DMS 273 treated with DMSO at 0.1 percent for 48 hours (cell line): ENCODE measurements at places on chromosomes 7 and 10.

- DNase-seq: peak; percentile 56
Observed at GRCh38 chr7:143405173-143406001, 3.3 kb downstream of the EPHA1 start.

- DNase-seq: no peak
Observed at GRCh38 chr10:6516281-6516928, 63.7 kb downstream of the PRKCQ start.

- DNase-seq: no peak
Observed at GRCh38 chr10:124401633-124402032, 17.1 kb downstream of the OAT start.

DNA sequence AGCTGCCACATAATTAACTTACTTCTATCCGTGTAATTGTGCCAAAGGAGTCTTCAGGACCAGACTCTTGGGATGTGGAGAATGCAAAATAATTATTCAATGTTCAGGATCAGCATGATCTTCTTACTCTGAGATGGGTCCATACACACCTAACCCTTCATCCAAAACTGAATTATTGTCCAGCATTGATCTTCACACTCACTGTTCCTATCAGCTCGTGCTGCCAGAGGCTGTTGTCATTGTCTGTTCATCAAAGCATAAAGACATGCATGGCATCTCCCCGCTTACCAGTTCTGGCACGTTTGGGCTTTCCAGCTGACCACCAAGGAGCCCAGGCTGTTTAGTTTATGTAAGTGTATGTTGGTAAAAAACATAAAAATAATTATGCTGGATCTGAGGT is 1090.7 kb downstream of the DNAJB9 start:
- no peak for DNase-seq

- no peak for DNase-seq
Observed at GRCh38 chr7:50356945-50357268, 52.4 kb downstream of the IKZF1 start.

- no peak for DNase-seq
Observed at GRCh38 chr10:614790-615582, 74.5 kb downstream of the DIP2C start.

DNA sequence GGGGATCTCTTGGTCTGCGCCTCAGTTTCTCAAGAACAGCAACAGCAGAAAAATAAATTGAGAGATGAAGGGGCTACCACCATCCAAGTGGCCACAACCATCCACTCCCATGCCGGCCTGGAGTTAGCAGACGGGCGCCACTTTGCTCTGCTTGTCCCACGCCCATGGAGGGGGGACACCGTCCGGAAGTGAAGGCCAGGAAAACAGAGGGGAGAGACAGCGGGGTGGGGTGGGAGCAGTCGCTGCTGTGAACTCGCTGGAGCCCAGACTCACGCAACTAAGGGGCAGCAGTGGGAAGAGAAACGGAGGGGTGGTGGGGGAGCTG is 135.4 kb downstream of the KIF20B start:
- no peak for DNase-seq

GRCh38 chr10:104077247-104077646 is 8.4 kb downstream of the COL17A1 start:
- no peak for DNase-seq

DNA sequence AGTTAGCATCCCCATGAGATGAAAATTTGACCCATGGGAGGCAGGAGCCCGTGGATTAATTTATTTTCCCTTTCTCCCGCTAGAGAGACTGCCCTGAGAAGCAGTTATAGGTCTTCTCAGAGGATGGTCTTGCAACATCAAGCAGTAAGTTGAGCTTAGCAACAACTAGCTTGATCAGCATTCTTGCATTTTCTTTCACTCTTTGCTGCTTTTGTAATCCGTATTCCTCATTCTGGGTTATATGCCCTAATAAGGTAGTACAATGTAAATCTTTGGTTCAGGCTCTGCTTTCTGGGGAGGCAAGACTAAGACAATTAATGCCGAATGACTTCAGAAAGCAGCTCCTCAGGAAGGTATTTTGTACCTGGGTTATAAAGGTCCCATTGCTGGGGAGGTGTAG is 146.8 kb downstream of the FZD1 start:
- DNase-seq: no peak

GRCh38 chr10:47058961-47059391 is 147.7 kb downstream of the PTPN20 start:
- DNase-seq: no peak

DNA sequence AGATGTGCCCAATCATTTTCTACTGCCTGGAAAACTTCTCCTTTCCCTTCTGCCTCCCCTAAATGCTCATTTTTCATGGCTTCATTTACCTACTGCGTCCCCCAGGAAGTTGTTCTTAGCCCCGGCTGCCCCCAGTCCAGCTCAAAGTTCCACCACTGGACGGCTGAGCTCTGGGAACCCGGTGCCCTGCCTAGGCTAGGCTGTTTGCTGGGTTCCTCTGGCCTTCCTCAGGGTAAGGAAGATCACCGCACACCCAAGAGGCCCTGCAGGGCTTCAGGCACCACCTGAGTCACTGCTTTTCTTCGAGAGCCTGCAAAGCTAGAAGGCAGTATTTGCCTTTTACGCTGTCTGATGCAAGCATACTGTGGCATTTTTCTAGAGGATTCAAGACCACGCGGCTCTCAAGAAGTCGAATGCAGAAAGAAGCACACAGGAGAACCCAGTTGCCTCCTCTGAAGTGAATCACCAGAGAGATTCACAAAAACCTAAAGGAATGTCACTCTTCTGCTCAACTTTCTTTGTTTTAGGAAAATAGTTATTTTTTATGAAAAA is 46.7 kb upstream of the ZMIZ1 start:
- DNase-seq: no peak

DNA sequence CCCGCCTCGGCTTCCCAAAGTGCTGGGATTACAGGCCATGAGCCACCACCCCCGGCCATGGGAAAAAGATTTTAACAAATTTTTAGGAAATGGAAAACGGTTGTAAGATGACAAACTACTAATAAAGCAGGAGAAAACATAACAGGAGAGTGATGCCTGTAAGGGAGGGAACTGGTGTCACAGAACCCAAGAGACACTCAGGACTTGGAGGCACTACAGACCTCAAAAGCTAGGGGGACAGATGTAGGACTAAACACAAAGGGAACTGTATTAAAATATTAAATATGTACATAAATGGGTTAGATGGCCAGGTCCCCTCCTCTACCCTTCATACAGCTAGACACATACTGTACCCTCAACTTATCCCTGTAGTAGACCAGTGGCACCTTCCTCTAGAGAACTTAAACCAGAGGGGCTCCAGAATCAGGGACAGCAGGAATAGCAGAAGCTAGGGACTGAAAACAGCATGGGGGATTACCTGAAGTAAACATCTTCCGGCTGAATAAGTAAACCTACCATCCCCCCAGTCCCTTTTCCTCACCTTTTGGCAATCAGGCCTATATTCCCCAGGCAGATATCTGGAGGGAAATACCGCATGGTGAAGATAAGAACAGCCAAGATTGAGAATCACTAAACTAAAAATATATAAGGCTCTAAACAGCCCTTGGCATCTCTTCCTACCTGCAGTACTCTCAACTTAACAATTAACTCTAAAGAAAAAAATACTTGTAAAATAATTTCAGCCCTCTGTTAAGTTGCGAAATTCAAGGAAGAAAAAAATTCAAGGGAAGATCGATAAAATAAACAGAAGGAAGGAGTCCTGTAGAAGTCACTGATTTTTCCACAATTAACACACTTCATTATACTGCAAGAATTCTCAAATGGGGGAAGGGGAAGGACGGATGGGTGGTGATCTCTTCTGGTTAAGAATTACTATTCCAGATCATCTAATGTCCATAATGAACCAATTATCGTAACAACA is 15.5 kb downstream of the TM9SF3 start:
- DNase-seq: no peak

- DNase-seq: no peak
Observed at GRCh38 chr7:94274828-94275227, 119.9 kb upstream of the COL1A2 start.

- DNase-seq: no peak
Observed at GRCh38 chr7:93119191-93119905, 1.6 kb upstream of the SAMD9 start.

DNA sequence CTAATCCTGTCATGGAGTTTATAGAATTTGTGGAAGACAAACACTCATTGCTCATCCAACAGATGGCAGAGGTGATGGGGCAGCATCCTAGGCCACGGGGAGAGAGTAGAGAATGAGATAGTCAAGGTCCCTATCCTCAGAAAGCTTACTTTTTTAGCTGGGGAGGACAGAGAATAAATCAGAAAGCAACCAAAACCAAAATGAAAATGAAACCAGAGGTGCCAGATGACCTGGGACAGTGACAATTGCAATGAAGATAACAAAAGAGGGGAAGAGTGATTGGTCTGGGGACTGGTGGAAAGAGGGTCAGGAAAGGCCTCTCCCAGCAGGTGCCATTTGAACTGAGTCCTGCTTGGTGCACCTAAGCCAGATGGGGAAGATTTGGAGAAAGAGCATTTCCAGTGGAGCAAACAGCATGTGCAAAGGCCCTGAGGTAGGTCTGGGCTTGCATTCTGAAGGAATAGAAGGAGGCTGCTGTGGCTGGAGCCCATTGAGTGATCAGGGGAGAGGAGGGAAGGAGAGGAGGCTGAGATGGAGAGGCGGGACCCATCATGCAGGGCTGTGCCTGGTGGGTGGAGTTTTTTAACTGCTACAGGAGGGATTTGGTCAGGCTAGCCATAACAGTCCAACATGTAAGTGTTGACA is 164.1 kb downstream of the RPS24 start:
- no peak for DNase-seq

DNA sequence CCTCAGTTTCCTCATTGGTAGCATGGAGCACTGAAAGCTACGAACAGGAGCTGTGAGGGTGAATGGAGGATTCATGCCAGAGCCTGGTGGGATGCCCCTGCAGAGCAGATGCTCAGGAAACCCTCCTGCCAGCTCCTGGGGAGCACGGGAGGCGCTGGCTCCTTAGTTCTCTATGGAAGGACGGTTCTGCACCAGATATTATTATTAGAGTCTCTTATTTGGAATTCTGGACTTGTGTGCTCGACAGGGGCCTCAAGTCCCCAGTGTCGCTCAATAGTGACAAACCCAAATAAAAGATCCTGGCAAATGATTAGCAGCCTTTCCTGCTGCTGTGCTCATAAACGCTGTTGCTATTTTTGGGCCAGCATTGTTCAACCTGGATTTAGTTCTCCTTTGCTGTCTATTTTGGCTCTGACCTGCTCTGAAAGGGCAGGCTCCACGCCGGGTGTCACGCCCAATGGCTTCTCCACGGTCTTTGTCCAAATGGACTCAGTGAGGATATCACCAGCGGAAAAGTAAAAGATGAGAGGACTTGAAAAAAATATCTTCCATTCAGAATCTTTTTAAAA is 23.0 kb upstream of the KLF6 start:
- DNase-seq: no peak

- no peak for DNase-seq
Observed at GRCh38 chr7:88361357-88361756, 54.7 kb upstream of the STEAP4 start.

DNA sequence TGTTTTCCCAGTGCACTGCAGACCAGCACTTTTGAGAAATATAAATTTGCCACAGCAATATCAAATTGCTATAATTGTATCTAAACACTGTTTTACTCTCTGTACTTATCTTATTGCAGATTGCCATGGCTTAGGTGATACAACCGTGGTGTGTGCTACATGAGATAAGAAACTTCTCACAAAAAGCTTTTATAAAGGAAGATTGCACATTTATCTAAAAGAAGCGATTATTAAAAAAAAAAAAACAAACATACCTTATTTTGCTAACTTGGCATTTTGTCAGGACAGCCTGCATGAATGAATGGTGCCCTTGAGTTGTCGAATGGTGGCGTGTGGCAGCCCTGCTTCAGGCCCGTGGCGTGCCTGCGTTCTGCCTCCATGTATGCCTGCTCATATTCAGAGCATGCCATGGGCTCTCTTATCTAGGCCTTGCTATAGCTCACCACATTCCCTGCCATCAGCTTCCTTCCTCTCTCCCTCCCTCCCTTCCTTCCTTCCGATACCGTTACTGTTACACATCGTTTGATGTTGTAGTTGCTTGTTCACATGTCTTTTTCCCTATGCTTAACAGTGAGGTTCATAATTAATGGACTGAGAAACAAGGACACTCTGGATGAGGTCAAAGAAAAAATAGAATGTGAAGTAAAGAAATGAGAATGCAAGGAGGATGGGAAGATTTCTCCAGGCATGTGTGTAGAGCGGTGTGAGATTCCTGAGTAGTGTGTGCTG is 34.9 kb downstream of the PRKAR2B start:
- DNase-seq: no peak

GRCh38 chr7:74138945-74139843 is 35.0 kb upstream of the EIF4H start:
- no peak for DNase-seq

- DNase-seq: no peak
Observed at GRCh38 chr10:29828440-29828894, 193.7 kb upstream of the SVIL start.

GRCh38 chr7:116277070-116277469 is 66.7 kb downstream of the TES start:
- DNase-seq: no peak

GRCh38 chr10:104666106-104666505 is 25.0 kb downstream of the SORCS3 start:
- DNase-seq: no peak

DNA sequence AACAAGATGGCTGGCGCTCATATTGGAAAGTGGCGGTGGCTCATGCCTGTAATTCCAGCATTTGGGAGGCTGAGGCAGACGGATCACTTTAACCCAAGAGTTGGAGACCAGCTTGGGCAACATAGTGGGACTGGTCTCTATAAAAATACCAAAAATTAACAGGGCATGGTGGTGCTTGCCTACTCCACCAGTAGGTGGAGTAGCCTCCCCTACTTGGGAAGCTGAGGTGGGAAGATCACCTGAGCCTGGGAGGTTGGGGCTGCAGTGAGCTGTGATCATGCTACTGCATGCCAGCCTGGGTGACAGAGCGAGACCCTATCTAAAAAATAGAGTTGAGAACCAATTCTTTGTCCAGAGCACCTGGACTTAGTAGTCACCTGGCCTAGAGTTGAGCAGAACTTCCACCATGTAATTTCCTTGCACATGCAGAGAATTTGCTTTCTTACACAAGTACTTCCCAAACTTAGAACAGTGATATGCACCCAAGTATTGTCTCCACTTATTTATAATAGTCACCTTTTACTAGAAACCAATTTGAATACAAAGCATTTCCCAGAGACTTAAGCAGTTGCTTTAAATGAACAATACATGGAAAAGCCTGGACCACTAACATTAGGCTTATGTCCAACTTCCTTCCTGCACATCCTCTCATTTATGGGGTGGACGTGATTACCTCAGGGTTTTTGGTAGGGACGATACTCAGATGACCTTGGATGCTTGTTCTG is 15.9 kb downstream of the LAMB4 start:
- no peak for DNase-seq

DNA sequence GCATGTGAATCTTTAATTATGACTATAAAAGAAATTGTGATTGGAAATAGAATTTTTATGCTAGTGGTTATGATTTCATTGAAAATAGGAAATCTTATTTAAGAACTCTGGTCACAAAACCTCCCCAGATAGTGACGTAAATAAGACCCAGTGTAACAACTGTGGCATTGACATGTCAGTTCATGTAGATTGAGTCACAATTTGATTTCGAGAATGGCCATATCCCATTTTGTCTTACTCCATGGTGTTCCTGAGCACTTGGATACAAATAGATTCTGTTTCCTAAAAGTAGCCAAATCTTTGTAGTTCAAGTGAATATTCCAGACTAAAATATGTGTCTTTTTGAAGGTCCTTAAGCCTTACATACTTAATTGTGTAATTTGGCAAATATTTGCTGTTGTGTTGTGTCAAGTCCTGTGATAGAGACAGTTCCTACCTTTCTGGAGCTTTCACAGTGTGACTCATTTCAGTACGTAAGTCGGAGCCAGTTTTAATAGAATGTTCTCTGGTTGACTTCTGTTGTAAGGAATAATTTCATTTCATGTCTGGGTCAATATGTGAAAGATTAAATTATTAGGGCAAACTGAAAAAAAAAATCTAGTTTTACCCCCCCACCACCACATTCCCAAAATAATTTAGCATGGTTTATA is 37.1 kb upstream of the TOMM7 start:
- no peak for DNase-seq
